ENCODE measurements at places on chromosomes 11 and 22.

DNA sequence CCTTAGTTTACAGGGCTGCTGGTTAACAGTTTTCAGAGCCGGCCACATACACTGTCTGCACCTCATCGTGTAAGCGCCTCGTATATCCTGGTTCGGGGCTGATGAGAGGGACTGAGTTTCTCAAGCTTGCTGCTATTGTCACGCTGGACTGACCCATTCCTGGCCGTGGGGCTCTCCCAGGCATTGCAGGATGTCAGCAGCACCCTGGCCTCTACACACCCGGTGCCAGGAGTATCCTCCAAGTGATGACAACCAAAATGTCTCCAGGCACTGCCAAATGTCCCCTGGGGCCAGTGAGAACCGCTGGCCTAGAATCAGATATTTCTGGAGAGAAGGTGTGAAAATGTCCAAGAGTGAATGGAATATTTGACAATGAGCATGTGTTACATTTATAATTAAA, 82.8 kb downstream of the ST3GAL4 start:
- no peak for DNase-seq

DNA sequence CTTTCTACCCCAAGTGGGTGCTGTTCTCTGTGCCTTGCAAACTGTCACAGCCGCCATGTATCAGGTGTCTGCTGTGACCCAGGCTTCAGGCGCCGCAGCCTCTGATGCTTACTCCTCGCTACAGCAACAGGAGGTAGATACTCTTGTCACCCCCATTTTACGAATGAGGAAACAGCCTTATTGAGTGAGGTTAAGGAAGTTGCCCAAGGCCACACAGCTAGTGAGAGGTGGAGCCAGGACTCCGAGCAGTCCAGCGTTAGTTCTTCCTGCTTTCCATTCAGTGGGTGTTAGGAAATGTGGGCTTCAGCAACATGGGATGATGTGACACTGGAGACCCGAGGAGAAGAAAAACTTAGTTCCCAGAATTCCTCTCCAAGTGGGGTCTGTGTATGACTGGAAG, 14.3 kb downstream of the RNF215 start:
- no peak for DNase-seq

DNA sequence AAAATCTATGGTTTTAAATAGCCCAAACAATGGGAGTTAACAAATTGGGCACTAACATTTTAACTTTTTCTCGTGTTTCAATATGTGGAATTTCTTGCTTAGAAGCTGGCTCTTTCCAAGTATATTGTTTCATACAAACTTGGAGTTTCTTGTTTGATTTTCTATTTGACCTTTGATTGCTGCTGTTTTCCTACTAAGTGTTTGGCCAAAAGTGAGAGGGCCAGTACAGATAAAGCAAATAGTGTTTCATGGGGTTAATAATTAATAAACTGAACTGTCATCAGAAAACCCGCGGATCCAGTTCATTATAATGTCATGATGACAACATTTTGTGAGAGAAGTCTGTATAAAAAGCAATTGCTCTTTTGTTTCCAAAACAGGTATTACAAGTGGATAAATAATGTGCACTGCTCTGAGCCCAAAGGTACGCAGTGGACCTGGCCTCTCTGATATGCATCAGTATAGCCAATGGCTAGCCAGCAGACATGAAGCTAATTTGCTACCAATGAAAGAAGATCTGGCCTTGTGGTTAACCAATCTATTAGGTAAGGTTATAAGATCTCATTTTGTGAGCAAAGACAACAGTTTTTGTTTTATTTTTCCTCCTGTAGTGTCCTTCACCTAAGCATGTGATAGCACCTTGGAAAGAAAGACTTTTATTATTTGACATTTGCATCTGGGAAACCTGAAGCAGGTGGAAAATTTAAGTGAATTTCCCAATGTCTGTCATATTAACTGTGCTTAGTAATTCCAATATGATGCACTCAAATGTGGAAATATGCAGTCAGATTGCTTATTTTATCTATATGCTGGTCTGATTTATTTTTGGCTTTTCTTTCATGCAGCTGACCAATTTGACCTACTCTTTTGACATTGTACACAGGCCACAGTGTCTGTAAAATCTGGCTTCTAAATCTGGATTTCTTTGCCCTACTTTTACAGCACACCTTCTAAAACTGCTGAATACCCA, 8.3 kb downstream of the GAS2 start:
- DNase-seq, result no peak

- no peak for DNase-seq
These were observed 52.9 kb downstream of the NCAPD3 start for GRCh38 chr11:134170919-134171281.

GRCh38 chr11:15106201-15106965, 8.3 kb upstream of the INSC start:
- no peak for DNase-seq

- no peak for DNase-seq
These were observed 6.5 kb upstream of the CSTPP1 start for GRCh38 chr11:46930089-46930488.

GRCh38 chr22:22714600-22715335, 70.4 kb downstream of the GGTLC2 start:
- DNase-seq, result no peak

DNA sequence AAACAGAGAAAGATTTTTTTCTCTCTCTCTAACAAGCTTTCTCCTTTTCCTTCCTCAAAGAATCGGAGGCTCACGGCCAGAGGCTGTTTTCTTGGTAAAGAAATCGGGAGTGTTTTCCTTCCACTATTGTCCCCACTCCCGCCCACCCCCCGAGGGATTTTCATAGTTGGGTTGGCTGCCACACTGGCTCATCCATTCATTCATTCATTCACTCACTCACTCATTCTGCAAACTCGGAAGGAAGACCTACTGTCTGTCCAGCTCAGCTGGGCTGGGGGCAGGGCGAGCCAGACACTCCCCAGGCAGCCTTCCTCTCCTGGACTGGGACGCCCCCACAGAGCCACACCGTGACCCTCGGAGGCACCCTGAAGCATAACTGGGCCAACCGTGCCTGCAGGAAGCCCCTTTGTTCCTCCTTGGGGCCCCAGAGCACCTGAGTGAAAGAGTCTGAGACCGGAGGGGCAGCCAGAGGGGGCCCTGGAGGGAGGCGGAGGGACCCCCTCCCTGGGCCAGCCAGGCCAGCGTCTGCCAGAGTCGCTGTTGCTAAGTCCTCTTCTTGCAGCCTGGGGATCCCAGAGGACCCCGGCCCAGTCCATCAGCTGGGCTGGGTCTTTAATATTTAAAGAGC, 17.0 kb downstream of the CDKN1C start:
- no peak for DNase-seq

- peak; percentile 38 for DNase-seq
These were observed 13.9 kb downstream of the CRTAM start for GRCh38 chr11:122852074-122852795.

GRCh38 chr11:74004046-74004695, 4.7 kb downstream of the UCP3 start:
- no peak for DNase-seq

GRCh38 chr11:58060535-58060934, 29.8 kb downstream of the OR6Q1 start:
- no peak for DNase-seq

- no peak for DNase-seq
These were observed 29.0 kb upstream of the CARD16 start for GRCh38 chr11:105074166-105074530.

DNA sequence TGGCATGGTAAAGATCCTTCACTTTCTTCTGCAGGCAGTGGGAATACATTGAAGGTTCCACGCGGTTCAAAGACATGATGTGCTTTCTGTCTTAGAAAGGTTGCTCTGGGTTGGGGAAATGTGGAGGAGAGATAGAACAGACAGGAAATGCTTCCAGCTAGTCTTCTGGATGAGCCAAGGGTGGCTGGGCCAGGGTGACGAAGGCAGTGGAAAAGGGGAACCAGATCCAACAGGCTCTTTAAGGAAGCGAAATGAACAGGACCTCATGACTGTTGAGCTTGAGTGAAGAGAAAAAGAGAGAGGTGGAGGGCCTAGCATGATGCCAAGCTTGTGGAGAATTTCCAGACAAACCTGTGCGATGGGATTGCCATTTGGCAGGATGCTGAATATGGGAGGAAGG, 56.4 kb upstream of the LMO1 start:
- DNase-seq, result no peak

DNA sequence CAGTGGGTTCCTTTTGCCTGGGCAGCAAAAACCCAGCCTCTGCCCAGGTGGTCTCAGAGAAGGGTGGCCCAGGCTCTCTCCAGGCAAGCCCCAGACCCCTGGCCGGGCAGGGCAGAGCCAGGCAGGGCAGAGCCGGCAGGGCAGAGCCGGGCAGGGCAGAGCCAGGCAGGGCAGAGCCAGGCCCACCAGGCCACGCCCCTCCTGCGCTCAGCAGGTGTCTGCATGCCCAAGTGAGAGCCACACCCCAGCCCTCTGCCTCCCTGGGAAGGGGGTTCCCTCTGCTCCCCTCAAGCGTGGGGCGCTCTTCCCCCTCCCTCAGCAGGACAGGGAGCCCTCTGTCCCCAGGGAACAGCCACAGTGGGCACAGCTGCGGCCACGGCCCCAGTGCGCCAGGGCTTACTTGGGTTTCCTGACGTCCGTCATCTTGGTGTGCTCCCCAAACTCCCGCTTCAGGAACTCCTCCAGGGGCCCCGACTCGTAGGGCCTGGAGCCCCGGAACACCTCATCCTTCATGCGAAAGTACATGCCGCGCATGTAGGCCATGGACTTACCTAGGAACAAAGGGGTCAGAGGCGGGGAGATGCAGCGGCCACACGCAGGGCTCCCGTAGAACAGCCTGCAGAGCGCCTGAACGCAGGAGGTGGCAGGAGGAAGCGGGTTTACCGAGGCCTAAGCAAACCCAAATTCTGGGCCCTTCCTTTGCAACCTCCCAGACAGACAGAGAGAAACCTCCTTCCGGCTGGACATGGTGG, 10.1 kb upstream of the BAIAP2L2 start:
- no peak for DNase-seq

DNA sequence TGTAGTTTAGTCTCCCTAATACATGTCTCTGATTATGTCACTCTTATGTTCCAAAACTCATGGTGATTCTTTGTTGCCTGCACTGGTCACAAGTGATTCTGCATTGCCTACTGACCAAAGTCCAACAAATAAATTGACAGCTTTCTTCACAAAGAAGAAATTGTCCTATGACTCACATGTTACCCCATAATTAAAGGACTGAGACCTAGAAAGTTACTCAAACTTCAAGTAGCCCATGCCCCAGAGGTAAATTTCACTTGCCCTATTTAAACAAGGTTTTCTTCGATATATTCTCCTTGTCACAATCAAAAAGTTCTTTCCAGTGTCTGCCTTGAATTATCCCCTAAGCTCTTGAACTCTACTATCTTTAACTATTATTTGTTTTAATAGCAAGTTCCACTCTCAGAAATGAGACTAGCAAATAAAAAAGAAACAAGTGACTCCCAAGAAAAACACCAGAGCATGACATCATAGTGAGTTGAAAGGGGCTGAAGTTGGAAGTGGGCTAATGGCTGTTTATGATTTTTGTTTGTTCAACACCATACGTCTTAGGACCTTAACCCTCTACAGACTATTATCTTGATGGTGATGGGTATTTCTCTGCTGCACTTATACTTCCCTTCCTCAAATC, 94.5 kb upstream of the BLID start:
- no peak for DNase-seq

DNA sequence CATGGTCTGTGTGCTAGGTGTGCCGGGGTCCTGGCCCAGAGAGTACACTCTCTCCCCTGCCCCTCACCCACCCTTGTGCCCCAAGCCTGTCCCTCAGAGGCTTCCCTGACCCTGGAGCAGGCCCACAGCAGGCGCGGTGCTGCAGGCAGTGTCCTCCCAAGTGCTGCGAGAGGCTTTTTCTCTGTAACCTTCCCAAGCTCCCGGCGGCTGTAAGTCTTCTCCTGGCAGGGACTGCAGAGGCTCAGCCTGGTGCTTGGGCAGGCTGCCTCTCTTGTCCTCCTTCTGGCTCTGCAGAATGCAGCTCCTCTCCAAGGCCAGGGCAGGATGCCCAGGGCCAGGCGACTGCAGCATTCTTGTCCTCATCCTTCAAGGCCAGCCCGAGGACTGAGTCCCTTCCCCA, 15.9 kb downstream of the RFPL1 start:
- DNase-seq, result no peak

GRCh38 chr11:45079943-45080719, 66.3 kb upstream of the PRDM11 start:
- DNase-seq, result peak; percentile 40

DNA sequence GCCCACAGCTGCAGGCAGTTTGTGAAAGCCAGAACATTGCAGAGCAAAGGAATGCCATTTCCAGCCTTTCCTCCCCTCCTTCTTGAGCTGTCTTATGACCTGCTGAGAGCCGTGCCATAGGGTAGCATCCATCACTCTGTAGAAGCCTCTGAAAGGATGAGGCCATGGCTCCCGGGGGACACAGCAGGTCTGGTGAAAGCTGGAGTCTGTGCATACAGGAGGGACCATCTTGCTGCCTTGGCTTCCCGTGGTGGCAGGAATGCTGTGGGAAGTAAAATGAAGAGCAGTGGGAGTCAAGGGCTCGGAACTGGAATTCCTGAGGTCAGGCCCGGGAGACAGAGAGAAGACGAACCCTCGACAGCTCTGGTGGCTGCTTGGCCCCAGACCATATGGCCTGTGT, 30.9 kb downstream of the ANO1 start:
- DNase-seq, result no peak

GRCh38 chr11:88384669-88385005, 47.1 kb upstream of the CTSC start:
- no peak for DNase-seq

DNA sequence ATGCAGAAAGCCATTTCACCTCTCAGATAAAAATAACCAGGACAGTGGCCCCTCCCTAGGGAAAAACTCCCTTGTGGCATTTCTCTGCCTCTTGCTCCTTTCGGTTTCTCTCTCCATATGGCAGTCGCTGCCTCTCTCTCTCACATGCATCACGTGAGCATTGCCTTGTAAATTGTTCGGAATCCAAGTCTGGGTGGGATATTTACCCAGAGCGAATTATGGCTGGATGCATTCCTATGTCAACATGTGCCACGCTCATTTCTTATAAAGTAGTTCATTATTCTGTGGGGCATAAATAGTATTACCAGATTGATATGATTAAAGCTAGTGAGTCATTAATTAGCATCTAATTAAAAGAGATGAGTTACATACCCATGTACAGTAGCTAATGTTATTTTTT, 392.9 kb downstream of the INSC start:
- no peak for DNase-seq

- no peak for DNase-seq
These were observed 203.7 kb downstream of the TENM4 start for GRCh38 chr11:79237091-79237490.

- DNase-seq, result no peak
These were observed 98.2 kb downstream of the SLC1A2 start for GRCh38 chr11:35321111-35321510.

DNA sequence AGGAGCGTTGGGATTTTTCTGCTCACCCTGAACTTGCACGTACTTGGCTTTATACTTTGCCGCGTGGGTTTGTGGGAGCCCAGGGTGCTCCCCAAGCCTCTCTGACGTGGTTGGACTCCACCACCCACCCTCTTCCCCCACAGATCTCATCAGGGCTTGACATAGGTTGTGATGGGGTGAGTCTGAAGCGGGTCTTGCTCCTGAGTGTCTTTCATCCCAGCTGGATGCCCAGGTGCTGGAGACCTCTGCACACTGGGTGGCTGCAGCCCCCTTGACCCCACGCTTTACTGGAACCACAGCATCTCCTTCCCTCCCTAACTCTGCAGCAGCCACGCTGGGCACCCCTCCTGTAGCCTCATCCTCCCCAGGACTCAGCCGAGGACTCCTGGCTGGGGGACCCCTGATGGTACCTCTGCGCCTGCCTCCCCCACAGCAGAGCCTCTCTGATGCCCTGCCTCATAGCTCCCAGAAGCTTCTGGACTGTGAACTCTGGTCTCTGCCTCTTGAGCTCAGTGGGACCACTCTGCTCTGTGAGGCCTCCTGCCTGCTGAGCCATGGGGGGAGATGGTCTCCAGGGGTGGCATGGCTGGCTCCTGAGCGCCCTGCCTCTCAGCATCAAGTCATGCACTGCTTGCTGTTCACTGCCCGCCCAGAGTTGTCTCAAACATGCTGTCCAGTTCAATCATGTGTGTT, 45.2 kb downstream of the MYEOV start:
- DNase-seq, result no peak
